ENCODE measurements at places on chromosomes 4 and X.

DNA sequence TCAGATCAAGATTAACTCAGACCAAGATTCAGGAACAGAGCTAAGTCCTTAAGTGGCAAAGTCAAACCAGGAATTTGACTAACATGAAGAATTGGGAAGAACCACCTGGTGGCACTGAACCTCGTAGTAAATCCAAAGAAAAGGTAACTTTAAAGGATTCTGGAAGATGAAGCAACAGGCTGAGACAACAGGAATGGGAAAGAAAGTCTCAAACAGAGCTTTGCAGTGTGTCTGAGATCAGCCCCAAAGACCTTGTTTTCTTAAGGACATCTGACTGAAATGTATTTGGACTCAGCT lies 126.1 kb downstream of the ASB9 start:
- no peak for DNase-seq

DNA sequence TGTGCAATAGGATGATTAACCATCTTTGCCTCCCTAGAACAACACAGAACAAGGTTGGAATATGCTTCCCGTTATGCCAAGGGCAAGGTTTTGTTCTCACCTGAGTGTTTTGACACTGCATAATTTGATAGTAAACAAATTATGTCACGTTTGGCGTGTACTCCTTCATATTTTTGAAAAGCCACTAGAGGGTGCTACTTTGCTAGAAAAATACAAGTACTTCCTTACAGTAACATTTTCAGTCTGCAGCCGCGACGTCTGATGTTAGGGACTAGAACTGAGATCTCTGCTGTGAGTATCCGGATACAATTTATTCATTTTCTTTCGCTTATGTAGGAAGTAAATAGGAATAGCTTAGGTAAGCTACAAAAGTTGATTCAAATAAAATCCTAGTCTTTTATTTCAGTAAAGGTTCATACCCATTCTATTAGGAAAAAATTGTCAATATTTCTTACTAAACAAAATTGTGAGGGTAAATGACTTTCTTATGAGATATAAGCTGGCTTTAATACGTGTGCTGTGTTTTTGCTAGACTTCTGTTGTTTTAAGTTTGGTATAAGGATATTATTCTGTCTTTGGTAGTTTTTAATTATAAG lies 181.1 kb upstream of the WDFY3 start:
- DNase-seq: no peak

DNA sequence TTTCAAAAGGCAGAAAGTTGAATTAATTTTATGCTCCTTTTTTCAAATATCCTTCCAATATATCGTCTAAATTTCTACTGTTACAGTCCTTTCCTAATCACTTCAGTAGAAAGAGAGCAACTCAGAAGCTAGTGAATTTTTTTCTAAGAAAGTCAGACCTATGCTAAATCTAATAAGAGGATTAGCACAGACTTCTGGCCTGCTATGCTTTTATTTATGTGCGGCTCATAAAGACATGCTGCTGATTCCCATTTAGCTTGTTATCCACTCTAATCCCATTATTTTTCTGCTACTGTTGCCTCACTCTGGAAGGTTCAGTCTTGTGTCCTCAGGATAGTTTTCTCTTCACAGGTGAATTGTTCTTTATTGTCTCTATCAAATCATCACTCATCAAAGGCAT lies 473.5 kb upstream of the FAM241A start:
- no peak for DNase-seq

DNA sequence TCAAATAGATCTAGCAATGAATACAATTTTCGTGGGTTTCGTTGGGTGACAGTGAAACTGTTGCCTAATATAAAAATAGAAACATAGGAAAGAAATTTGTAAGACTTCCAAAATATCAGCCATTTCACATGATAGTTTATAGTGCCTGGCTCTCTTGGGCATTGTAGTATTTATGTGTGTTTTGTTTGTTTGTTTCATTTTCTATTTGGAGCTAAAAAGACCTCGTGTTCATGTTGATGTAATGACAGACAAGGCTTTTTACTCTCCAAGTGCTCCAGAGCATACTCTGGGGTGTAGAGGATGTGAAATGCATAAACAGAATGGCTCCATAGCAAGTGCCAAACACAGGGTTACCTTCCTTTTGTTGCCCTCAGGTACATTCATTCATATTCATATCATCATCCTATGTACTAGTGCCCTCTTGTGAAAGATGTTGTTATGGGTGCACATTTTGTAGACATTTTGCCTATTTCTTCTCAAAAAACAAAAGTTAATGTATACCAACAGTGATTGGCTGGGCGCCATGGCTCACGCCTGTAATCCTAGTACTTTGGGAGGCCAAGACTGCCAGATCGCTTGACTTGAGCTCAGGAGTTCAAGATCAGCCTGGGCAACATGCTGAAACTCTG lies 100.7 kb upstream of the AMOT start:
- no peak for DNase-seq

GRCh38 chr4:39597695-39598381 lies 40.8 kb downstream of the SMIM14 start:
- no peak for DNase-seq

DNA sequence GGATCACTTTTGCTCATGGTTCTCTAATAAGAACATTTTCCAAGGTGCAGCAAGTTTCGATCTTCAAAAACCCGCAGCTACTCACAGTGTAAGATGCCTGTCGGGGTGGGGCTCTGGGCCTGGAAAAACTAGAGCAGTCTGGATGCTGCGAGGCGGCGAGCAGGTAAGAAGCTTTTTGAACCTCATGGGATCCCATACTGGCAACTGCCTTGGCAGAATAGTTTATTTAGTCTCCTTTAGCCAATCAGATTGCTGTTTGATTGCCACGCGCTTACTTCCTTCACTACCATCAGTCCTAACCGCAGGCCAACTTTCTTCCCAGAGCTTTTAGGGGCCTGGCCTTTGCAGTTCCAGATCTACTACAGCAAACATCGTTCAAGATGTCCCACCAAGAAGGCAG lies 61.3 kb upstream of the MAGEB10 start:
- no peak for DNase-seq

DNA sequence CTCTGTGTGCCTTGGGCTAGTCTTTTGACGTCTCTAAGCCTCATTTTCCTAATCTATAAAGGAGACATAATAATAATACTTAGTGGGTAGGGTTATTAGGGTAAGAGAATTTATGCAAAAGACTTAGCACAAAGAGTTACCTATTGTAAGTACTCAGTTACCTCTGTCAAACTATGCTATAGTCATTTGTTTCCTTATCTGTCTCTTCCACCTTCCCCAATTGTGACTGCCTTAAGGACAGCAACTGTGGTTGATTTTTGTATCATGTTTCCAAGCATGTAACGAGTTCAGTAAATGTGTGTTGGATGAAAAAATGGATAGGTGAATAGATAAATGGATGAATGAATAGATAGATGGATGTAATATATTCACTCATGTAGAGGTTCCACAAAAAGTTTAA lies 48.1 kb downstream of the WDR19 start:
- DNase-seq: no peak

GRCh38 chrX:135191838-135192237 lies 20.6 kb upstream of the CT55 start:
- no peak for DNase-seq
